ENCODE measurements at places on chromosomes 7 and 10.

DNA sequence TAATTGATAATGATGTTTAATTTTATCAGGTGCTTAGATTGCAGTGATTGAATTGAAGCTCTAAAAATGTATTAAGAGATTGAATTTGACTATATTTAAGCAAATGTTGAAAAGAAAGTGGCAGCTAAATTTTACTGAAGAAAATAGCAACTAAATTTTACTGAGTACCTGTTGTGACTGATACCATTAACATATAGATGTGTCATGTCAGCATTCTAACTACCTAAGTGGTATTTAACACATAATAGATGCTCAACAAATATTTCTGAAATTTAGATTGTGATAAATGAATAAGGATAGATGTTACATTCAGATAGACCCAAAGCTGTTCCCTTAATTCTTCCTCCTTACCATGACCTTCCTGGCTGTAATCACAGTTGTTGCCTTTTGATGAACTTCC, 350.9 kb upstream of the VWC2 start:
- no peak overlapping the region for H3K4me3 ChIP-seq
- no peaks in the 10 kb centered on the region for H3K4me1 ChIP-seq
- no peaks in the 10 kb centered on the region for H3K36me3 ChIP-seq
- no peaks in the 10 kb centered on the region for H3K27me3 ChIP-seq

- no peaks in the 10 kb centered on the region for H3K4me1 ChIP-seq
- H3K36me3 ChIP-seq = peaks cover 16% of the 10 kb centered on the region
- no peak overlapping the region for H3K27ac ChIP-seq
- no peak overlapping the region for H3K4me3 ChIP-seq
Measured at GRCh38 chr10:68796605-68797004, 30.7 kb upstream of the STOX1 start.

- H3K27ac ChIP-seq = no peak overlapping the region
- H3K4me1 ChIP-seq = no peaks in the 10 kb centered on the region
- peaks cover 2% of the 10 kb centered on the region for H3K27me3 ChIP-seq
- H3K4me3 ChIP-seq = no peak overlapping the region
- DNase-seq = no peak
Measured at GRCh38 chr10:49225218-49225876, 37.2 kb upstream of the TMEM273 start.

- DNase-seq = no peak
- peaks cover 10% of the 10 kb centered on the region for H3K27me3 ChIP-seq
- H3K27ac ChIP-seq = no peak overlapping the region
- peaks cover 6% of the 10 kb centered on the region for H3K4me1 ChIP-seq
- no peak overlapping the region for H3K4me3 ChIP-seq
- no peaks in the 10 kb centered on the region for H3K36me3 ChIP-seq
Measured at GRCh38 chr7:69617364-69617763, 19.1 kb downstream of the AUTS2 start.

DNA sequence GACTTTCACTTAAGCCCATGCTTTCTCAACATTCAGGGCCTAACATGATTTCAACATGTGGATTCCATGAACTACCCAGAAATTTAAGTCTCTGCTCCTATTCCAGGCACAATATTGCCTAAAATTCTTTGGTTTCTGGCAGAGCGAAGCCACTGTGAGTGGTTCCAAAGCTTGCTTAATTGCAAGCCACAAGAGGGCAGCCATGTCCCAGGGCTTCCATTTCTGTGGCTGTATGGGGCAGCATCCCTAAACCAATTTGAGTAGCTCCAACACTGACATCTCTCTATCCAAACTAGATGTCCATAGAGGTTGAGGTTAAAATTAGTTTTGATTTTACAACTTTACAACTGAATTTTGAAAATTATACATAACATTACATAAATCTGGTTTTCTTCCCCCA, 56.3 kb upstream of the MDFIC start:
- no peaks in the 10 kb centered on the region for H3K4me1 ChIP-seq

- peak overlapping the region; percentile 58 for H3K4me3 ChIP-seq
- peaks cover 21% of the 10 kb centered on the region for H3K27me3 ChIP-seq
- H3K27ac ChIP-seq = no peak overlapping the region
- no peaks in the 10 kb centered on the region for H3K36me3 ChIP-seq
- DNase-seq = peak; percentile 27
Measured at GRCh38 chr7:151088856-151089699, 2.8 kb downstream of the AGAP3 start.

DNA sequence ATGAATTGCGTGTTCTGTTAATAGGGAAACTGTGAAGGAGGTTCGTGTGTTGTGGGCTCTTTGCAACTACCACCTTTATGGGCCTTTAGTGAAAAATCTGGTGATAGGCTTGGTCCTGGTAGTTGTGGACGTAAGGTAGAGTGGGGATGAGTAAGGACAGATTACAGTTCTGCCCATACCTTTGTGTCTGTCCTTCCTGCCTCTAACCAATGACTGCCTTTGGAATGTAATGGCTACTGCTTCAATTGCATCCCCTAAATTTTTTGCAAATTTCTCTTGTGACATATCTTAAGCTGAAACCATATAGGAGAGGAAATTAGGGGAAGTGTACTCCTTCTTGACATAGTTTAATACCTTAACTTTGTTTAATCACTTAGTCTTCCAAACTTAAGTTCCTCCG, 82.3 kb downstream of the ADK start:
- no peak for DNase-seq
- H3K27me3 ChIP-seq = no peaks in the 10 kb centered on the region
- no peak overlapping the region for H3K4me3 ChIP-seq
- peaks cover 6% of the 10 kb centered on the region for H3K36me3 ChIP-seq
- H3K27ac ChIP-seq = no peak overlapping the region

GRCh38 chr10:61841338-61841875, 60.1 kb upstream of the ARID5B start:
- H3K4me3 ChIP-seq = no peak overlapping the region
- H3K4me1 ChIP-seq = peaks cover 15% of the 10 kb centered on the region
- no peaks in the 10 kb centered on the region for H3K36me3 ChIP-seq
- no peak overlapping the region for H3K27ac ChIP-seq
- DNase-seq = no peak

- H3K4me3 ChIP-seq = no peak overlapping the region
- H3K4me1 ChIP-seq = peaks cover 12% of the 10 kb centered on the region
- peaks cover 71% of the 10 kb centered on the region for H3K36me3 ChIP-seq
- no peak overlapping the region for H3K27ac ChIP-seq
Measured at GRCh38 chr10:119829429-119829828, 43.2 kb downstream of the MCMBP start.

DNA sequence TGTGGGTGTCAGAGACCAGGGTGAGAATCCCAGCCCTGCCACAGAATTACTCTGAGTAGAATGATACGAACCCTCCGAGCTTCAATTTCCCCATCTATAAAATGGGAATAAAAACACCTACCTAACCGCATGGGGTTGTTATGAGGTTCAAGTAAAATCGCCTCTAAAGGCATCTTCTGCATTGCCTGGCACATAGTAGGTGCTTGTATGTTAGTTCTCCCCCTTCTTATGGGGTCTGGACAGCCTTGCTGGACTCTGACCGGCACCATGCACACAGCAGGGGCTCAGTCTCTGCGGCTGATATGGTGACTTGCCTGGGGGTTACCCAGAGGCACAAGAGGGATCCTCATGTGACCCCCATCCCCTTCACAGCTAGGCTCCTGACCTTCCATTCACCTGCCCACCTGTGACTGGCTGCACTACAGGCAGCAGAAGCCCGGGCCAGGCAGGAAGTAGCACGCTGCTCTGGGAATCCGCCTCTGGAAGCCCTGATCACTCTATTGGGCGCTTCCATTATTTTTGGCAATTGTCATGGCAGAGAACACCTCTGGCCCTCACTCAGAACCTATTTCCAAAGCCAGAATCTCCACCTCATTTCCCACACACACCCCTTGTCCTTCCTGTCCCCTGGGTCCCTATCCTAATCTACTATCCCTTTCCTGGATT, 6.0 kb downstream of the SH3PXD2A start:
- H3K4me3 ChIP-seq = no peak overlapping the region
- DNase-seq = no peak
- no peaks in the 10 kb centered on the region for H3K36me3 ChIP-seq
- no peak overlapping the region for H3K27ac ChIP-seq
- H3K27me3 ChIP-seq = peaks cover 17% of the 10 kb centered on the region
- H3K4me1 ChIP-seq = peaks cover 16% of the 10 kb centered on the region

GRCh38 chr7:270351-270983, 19.5 kb upstream of the FOXL3 start:
- no peaks in the 10 kb centered on the region for H3K4me1 ChIP-seq

DNA sequence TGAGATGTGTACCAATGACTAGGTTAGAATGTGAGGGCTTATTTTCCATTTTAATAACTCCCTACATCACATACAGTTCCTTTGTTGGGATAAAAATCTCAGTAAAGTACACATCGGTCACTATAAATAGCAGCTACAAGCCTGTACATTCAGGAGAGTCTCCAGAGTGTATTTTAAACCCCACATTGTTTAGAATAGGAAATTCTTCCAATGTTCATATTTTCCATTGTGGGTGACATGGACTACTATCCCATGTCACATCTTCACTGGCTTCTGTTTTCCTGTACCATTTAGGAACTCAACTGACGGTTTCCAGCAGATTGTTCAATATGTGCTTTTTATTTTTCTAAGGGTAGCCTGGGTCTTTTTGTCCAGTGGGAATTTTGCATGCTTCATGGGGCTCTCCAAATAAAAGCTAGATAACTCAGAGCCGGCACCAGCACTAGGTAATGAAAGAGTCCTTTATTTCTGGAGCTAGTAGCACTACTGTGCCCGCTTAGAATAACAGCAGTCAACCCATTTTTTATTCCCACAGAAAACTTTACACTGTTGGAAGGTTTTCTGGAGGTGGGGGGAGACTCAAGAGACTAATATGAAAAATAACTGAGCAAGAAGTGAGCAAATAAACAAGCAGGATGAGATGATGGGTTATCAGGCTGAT, 100.5 kb downstream of the CALD1 start:
- no peak overlapping the region for H3K4me3 ChIP-seq
- no peak overlapping the region for H3K27ac ChIP-seq
- peaks cover 2% of the 10 kb centered on the region for H3K27me3 ChIP-seq

- H3K27me3 ChIP-seq = no peaks in the 10 kb centered on the region
- no peak overlapping the region for H3K27ac ChIP-seq
- H3K4me3 ChIP-seq = no peak overlapping the region
- no peak for DNase-seq
- no peaks in the 10 kb centered on the region for H3K4me1 ChIP-seq
- H3K36me3 ChIP-seq = no peaks in the 10 kb centered on the region
Measured at GRCh38 chr7:46993396-46993795, 588.5 kb downstream of the TNS3 start.

GRCh38 chr10:76959111-76959510, 678.5 kb downstream of the KCNMA1 start:
- peaks cover 4% of the 10 kb centered on the region for H3K27me3 ChIP-seq
- DNase-seq = no peak
- no peak overlapping the region for H3K4me3 ChIP-seq
- no peaks in the 10 kb centered on the region for H3K36me3 ChIP-seq

- no peak overlapping the region for H3K27ac ChIP-seq
- no peaks in the 10 kb centered on the region for H3K36me3 ChIP-seq
- DNase-seq = no peak
- no peak overlapping the region for H3K4me3 ChIP-seq
- no peaks in the 10 kb centered on the region for H3K4me1 ChIP-seq
Measured at GRCh38 chr10:68099736-68100135, 9.6 kb upstream of the MYPN start.

DNA sequence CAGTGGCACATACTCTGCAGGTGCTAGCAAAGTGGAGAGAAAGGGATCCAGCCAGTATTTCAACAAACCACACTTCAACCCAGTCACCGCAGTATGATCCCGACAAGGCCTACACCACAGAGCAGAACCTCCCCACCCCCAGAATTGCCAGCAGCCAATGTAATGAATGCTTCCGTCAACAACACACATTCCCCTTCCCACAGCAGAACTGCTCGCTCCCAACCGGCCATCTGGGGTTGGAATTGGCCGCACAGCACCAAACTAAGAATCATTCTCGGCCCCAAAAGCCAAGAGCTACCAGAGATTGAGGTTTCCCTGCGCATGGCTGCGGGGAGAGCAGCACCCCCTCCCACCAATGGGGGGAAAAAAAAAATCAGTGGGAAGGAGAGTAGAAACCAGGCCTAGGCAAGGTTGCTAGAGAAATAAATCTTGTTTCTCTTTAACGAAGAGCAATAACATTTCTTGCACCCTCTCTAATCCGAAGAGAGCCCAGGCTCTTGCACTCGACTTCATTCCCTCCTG, 1.1 kb downstream of the WASL start:
- peaks cover 76% of the 10 kb centered on the region for H3K4me1 ChIP-seq
- H3K27ac ChIP-seq = peak overlapping the region; percentile 88
- peak overlapping the region; percentile 94 for H3K4me3 ChIP-seq
- peaks cover 10% of the 10 kb centered on the region for H3K36me3 ChIP-seq
- no peaks in the 10 kb centered on the region for H3K27me3 ChIP-seq
- peak; percentile 26 for DNase-seq

- H3K36me3 ChIP-seq = no peaks in the 10 kb centered on the region
- no peak overlapping the region for H3K4me3 ChIP-seq
- no peaks in the 10 kb centered on the region for H3K27me3 ChIP-seq
- no peak for DNase-seq
Measured at GRCh38 chr10:374354-374753, 239.1 kb downstream of the ZMYND11 start.

DNA sequence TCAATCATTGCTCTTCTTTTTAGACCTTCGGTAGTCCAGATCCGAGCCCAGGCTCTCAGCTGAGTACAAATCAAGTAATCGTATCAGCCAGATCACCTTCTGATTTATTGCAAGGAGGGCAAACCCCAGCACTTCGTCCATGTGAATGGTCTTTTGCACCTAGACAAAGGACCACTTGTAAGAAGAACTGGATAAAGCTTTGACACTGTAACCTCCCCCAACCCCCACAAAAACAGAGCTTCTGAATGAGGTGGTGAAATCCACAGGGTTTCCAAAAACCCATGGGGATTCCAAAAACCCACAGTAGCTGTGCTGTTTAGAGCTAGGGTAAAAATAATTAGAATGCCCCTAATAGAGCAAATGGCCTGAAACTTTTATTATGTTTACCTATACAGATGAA, 148.8 kb upstream of the ODAD2 start:
- H3K27ac ChIP-seq = no peak overlapping the region
- H3K27me3 ChIP-seq = no peaks in the 10 kb centered on the region
- peaks cover 8% of the 10 kb centered on the region for H3K36me3 ChIP-seq
- no peak for DNase-seq

- no peaks in the 10 kb centered on the region for H3K4me1 ChIP-seq
- no peak overlapping the region for H3K4me3 ChIP-seq
- H3K27me3 ChIP-seq = no peaks in the 10 kb centered on the region
- no peak overlapping the region for H3K27ac ChIP-seq
- no peaks in the 10 kb centered on the region for H3K36me3 ChIP-seq
- DNase-seq = no peak
Measured at GRCh38 chr10:65611592-65611991, 1314.2 kb upstream of the LRRTM3 start.

DNA sequence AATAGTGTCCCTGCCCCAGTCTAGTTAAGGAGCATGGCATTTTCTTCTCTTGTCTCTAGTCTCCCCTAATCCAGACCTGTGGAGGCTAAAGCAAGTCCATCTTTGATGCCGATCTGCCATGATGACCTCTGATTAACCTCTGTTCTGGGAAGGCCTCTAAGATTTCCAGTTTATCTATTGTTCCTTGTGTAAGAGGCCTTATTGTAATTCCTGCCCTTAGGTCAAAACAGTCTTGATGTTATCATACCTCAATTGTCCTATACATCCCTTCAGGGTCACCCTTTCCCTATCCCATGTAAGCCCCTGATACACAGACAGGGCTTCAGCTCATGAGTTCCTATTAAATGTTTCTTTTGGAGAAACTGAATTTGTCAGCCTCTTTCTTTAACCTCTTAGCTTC, 4.9 kb upstream of the ZMIZ2 start:
- H3K4me1 ChIP-seq = peaks cover 6% of the 10 kb centered on the region
- no peak overlapping the region for H3K27ac ChIP-seq
- no peaks in the 10 kb centered on the region for H3K36me3 ChIP-seq
- H3K4me3 ChIP-seq = no peak overlapping the region
- no peaks in the 10 kb centered on the region for H3K27me3 ChIP-seq

- H3K27me3 ChIP-seq = peaks cover 34% of the 10 kb centered on the region
- H3K27ac ChIP-seq = no peak overlapping the region
- DNase-seq = no peak
- no peaks in the 10 kb centered on the region for H3K36me3 ChIP-seq
- peaks cover 9% of the 10 kb centered on the region for H3K4me1 ChIP-seq
Measured at GRCh38 chr7:115475761-115476385, 554.0 kb downstream of the MDFIC start.

Measured in activated naive CD8-positive, alpha-beta T cell treated with anti-CD3 and anti-CD28 coated beads, Interleukin-2, amount 50 U/mL, for 24 hours (primary cell).